Spinal cord (tissue), 10 donors: ENCODE measurements at places on chromosomes 7 and 10. TPM values are rescaled to one million over a fixed set of nuclear protein-coding genes. Genes with fewer than 3 reads are reported as not detected.

Gene STEAP1B
- 7.1 TPM for total RNA-seq

Gene CD36
- 78.1 TPM for total RNA-seq

Gene ETV1
- total RNA-seq: 43.5 TPM

Gene MET
- total RNA-seq: 27.8 TPM

Gene PRKG1
- total RNA-seq: 18.8 TPM

Gene GPNMB
- 42.5 TPM for total RNA-seq

Gene TMEM26
- total RNA-seq: 6.0 TPM

Gene CUBN
- 10.6 TPM for total RNA-seq

Gene RBM20
- total RNA-seq: 2.0 TPM

Gene TMEM225B
- 0.20 TPM for total RNA-seq

Gene STEAP1
- 1.1 TPM for total RNA-seq

Gene SPDYE6
- total RNA-seq: not detected

Gene ADAM12
- 81.5 TPM for total RNA-seq

Gene PLEKHS1
- 0.11 TPM for total RNA-seq

Gene ZPBP
- total RNA-seq: not detected

Gene KIFBP
- total RNA-seq: 51.9 TPM

Gene POMZP3
- total RNA-seq: 4.7 TPM

Gene ICA1
- 33.3 TPM for total RNA-seq

Gene GJC3
- total RNA-seq: 12.6 TPM

Gene TFR2
- 7.0 TPM for total RNA-seq

Gene KAZALD1
- 4.2 TPM for total RNA-seq

Gene ASAH2B
- total RNA-seq: 8.9 TPM

Gene GIMAP1
- 6.0 TPM for total RNA-seq

Gene TBX20
- not detected for total RNA-seq

Gene PAPOLB
- total RNA-seq: 0.94 TPM

Gene PLAU
- 5.3 TPM for total RNA-seq

Gene GHRHR
- total RNA-seq: 4.4 TPM

Gene AZGP1
- total RNA-seq: 4.5 TPM

Gene DGKI
- 21.5 TPM for total RNA-seq

Gene DPP6
- total RNA-seq: 36.3 TPM

Gene ZNF777
- total RNA-seq: 7.8 TPM

Gene MOSPD3
- total RNA-seq: 8.9 TPM

Gene SMO
- total RNA-seq: 17.0 TPM

Gene TAF3
- 4.2 TPM for total RNA-seq
